Stimulated activated CD8-positive, alpha-beta memory T cell treated with anti-CD3 and anti-CD28 coated beads, Interleukin-4, amount 100 ng/mL, for 1 hour (primary cell): ENCODE measurements at places on chromosomes 1 and 21.

DNA sequence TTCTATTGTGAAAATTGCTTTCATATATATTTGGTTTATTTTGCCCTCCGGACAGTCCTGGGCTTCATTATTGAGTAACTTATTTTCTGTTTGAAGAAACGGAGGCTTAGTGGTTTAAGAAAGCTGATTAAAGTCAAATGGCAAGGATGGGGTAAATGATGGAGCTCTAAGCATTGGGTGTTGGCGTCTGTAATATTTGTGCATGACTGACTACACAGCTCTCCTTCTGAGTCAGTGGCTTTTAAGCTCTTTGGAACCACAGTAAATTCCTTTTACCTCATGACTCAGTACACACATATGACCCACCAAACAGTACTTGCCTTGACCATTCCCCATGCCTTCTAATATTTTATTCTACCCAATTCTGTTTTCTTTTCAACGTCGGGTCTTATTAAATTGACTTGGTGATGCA lies 21.0 kb downstream of the B3GALT5 start:
- no peak for DNase-seq

DNA sequence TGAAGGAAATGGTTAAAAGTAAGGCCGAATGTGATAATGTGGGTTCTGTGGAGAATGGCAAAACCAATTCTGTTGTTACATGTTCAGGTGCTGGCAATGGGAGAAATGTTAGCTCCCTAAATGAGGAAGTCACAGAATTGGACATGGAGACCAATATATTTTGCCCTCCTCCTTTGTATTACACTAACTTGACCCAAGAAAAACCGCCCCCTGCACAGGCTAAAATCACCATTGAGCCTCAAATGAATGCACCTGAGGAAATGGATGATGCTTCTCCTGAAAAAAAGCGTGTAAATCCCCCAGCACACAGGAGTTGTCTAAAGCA lies 932 bp downstream of the MAP10 start:
- no peak for DNase-seq

DNA sequence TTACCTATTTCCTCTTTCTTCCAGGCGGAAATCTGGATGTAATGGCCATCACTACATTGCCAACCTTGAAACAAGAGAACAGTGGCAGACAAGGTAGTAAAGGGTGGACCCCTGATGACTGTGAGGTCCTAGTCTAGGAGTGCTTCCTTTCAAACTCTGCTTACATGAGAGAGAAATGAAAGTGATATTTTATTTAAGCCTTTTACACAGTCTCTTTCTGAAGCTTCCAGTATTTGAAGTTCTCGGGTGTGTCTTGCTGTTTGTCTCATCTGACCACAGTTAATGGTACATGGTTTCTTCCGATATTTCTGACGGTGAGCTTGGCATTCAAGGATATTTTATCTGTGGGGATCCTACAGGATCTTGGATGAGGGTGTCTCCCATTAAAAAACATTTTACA lies 215.2 kb downstream of the SLC45A1 start:
- DNase-seq: no peak

- no peak for DNase-seq
Observed at GRCh38 chr21:42708107-42708506, 54.7 kb downstream of the PDE9A start.

GRCh38 chr1:51472359-51472758 lies 46.7 kb downstream of the EPS15 start:
- DNase-seq: no peak

- no peak for DNase-seq
Observed at GRCh38 chr21:35540950-35541638, 492.0 kb upstream of the RUNX1 start.

DNA sequence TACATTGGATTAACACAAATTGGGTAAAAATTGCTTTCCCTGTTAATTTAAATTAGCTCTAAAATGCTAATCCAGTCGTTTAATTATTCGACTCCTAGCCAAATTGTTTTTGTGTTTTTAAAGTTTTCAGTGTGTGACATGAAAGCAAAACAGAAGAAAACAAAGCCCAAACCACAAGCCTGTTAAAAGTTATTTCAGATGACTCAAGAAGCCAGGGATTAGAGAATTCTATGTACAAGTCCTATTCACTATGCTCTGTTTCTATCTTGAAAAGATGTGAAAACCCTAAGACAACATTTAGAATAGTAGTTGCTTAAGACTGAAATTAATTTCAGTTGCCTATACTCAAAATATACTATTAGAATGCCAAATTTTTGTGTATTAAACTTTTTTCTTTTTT lies 294.8 kb upstream of the ADAMTS5 start:
- DNase-seq: no peak

- no peak for DNase-seq
Observed at GRCh38 chr1:200535605-200536004, 84.9 kb downstream of the KIF14 start.

DNA sequence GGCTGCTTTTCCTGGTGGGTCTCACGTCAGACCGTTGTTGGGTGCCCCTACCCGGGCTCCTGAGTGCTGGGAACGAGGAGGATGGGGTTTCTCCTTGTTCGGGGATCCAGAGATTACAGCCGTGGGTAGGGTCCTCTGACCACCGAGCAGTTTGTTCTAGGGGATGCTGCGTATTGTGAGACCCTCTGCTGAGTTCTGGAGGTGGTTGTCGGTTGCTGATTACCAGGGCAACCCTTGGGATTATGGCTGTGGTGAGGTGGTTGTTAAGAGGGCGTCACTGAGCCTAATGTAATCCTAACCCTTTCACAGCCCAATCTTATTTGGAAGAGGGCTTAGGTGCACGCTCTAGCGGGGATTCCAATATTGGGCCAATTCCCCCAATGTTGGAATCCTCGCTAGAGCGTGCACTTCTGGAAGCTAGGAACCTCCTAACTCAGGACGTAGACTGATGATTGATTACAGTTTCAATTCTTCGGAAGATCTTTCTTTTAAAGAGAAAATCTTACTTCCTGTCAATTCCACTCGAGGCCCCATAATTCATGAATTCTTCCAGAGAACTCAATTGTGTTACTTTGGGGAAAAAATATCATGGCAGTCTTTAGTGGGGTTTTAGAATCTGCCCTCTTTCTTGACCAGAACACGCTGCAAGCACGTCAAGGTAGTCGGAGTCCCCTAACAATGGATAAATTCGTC lies 483 bp downstream of the TCEANC2 start:
- DNase-seq: no peak

DNA sequence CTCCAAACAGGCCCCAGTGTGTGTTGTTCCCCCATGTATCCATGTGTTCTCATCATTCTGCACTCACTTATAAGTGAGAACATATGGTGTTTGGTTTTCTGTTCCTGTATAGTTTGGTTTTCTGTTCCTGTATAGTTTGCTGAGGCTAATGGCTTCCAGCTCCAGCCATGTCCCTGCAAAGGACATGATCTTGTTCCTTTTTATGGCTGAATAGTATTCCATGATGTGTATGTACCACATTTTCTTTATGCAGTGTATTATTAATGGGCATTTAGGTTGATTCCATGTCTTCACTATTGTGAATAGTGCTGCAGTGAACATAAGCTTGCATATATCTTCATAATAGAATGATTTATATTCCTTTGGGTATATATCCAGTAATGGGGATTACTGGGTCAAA lies 111.8 kb downstream of the MAN1A2 start:
- DNase-seq: no peak

- DNase-seq: no peak
Observed at GRCh38 chr1:60169206-60169605, 95.6 kb upstream of the C1orf87 start.

DNA sequence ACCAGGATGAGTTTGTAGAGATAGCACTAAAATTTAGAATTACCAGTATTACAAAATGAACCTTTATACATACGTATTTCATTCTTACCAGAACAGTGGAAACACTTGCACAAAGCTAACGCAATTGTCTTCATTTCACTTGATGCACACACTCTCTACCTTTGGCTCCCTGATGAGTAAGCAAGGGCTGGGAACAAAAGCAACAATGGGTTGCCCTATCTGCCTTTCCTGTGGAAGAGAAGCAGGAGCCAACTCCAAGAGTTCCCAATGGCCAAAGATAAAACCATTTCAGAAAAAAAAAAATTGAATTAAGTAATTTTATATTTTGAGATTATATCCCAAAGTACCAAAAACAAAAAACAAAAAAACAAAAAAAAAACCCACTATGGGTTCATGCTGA lies 344.1 kb upstream of the GREM2 start:
- no peak for DNase-seq

DNA sequence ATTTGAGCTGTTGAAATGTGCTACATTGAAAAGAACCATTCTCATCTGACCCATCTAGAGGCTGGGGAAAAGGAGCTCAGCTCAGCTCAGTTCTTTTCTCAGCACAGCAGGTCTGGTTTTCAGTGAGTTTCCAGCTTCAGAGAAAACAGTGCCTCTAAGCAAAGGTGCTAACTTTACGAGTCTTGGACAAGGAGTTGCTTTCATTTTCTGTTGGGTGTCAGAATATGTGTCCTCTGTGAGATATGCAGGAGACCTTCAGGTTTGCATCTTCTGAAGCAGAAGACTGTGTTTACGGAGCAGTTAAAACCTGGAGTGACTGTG lies 321.3 kb upstream of the USP24 start:
- DNase-seq: no peak

GRCh38 chr1:201198598-201198997 lies 8.0 kb downstream of the IGFN1 start:
- DNase-seq: no peak

DNA sequence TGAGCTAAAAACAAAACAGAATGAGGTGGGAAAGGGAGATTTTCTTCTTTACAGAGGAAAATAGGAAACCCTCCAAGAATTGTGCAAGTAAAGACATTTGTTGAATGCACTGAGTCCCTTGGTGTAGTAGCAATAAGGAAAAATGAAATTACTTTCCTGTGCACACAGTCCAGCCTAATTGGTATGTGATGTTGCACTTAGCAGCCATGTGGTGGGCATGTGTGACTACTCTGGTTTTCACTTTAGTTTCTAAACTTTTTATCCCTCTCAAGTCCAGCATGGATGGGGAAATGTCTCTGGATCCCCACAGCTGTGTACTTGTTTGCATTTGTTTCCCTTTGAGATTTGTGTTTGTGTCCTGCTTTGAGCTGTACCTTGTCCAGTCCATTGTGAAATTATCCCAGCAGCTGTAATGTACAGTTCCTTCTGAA lies 7.1 kb upstream of the AGO3 start:
- DNase-seq: no peak

DNA sequence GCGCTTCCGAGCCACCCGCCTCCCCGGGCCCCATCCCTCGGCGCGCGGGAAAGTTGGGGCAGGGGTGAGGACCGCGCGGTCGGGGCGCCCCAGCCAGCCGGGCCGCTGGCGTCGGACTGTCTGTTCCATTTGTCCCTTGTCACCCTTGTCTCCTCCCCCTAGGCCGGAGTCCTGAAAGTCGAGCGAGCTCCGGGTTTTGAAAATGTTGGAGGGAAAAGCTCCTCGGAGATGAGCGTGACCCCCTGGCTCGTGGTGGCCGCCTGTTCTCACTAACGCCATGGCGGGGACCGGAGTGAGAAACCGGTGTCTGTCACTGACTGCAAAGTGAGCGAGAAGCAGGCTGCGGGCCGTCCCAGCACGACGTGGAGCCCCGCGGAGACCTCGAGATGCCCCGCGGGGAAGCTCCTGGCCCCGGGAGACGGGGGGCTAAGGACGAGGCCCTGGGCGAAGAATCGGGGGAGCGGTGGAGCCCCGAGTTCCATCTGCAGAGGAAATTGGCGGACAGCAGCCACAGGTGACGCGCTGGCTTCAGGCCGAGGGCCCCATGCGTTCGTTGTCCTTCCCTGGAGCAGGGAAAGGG lies 491 bp downstream of the PER3 start:
- DNase-seq: no peak

DNA sequence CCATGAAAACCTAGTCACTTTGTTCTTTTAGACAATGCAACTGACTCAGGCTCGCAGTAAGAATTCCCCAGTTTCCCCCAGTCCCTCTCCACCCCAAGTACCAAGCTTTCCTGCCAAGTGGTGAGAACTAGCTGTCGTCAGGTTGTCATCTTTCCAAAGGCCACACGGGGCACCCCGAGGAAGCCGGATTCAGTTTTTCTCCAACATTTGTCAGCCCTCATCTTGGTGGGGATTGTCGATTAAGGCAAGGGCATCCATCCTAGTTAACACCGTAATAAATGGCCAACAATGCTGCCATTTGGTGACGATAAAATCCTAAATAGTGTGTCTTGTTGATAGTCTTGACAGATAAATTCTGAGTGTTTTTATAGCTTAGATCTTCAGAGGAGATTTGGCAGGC lies 55.9 kb upstream of the PROX1 start:
- DNase-seq: no peak

GRCh38 chr1:234400773-234401172 lies 27.5 kb downstream of the COA6 start:
- no peak for DNase-seq

DNA sequence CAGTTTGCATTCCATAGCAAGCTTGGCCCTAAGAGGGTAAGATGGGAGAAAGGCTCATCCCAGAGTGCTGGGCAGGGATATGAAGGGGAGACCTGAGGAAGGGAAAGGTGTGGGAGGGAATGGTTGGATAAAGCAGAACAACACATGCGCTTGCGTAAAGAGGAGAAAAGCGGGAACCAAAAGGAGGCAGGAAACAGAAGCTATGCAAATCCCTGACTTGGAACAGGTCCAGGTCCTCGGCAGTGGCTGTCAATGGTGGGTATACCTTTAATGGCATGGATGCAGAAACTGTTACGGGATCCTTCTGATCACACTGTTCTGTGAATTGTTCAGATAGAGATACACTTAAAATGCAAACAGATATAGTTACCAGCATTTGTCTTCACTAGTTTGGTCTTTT lies 455.6 kb downstream of the SIPA1L2 start:
- DNase-seq: no peak

GRCh38 chr1:3529099-3529729 lies 74.7 kb downstream of the ARHGEF16 start:
- DNase-seq: no peak
